ENCODE measurements at places on chromosomes 2 and 18.

GRCh38 chr2:216695401-216695821 lies at the start of gene IGFBP5:
IGFBP5 (minus strand) TSS chr2:216695549; CDS start chr2:216694775, 774 bp downstream.
- no peak for DNase-seq

GRCh38 chr18:73214970-73215369 lies 347.2 kb upstream of the NETO1 start:
- no peak for DNase-seq

GRCh38 chr2:17199741-17200140 lies 318.5 kb downstream of the RAD51AP2 start:
- no peak for DNase-seq

DNA sequence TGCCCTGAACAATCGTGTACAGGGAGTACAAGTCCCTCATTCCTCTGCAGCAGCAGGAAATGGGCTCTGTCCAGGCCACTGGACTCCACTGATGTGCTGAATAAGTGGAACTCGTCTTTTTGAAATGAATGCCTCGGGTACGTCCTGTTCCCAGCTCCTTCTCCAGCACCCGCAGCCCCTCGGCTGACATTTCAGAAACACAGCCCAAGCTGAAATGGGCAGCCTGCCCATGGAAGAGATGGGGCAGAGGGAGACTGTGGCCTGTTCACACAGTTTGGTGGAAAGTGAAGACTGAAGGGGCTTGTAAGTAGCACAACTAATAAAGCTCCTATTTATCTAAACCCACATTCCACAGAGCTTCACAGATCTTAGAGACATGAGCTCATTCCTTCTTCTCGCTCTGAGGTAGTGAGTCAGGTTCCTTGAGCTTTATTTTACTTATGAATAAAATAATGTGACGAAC lies 498.6 kb downstream of the TXNL1 start:
- DNase-seq: no peak

DNA sequence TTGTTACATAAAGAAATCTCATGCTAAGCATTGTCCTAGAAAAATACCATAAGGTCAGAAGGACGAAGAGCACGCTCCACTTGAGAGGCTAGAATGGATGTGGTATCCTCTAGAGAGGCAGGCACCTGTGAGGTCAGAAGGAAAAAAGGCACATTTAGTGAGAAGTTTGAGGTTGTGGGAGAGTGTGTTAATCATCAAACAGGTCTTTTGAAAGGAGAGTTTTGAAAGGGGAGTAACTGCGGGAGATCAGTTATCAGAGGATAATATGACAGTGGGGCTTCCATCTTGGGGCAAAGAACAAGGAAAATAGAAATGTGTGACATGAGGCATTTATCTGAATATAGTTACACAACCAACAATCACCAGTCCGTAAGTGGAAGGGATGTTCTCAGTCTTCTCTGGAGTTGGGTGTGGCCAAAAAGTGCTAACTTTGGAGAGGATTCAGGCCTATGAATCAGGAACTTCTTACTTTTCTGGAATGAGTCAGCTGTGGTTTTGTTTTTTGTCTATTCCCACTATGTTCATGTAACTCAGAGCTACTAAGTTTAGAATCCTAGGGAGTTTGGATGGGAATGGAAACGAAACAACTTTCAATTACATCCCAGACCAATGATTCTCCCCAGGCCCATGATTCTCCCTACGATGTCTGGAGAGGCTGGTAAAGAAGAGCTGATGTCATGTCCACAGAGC lies 451.4 kb upstream of the ST6GAL2 start:
- no peak for DNase-seq

GRCh38 chr2:137002896-137003295 lies 237.6 kb downstream of the THSD7B start:
- DNase-seq: no peak

DNA sequence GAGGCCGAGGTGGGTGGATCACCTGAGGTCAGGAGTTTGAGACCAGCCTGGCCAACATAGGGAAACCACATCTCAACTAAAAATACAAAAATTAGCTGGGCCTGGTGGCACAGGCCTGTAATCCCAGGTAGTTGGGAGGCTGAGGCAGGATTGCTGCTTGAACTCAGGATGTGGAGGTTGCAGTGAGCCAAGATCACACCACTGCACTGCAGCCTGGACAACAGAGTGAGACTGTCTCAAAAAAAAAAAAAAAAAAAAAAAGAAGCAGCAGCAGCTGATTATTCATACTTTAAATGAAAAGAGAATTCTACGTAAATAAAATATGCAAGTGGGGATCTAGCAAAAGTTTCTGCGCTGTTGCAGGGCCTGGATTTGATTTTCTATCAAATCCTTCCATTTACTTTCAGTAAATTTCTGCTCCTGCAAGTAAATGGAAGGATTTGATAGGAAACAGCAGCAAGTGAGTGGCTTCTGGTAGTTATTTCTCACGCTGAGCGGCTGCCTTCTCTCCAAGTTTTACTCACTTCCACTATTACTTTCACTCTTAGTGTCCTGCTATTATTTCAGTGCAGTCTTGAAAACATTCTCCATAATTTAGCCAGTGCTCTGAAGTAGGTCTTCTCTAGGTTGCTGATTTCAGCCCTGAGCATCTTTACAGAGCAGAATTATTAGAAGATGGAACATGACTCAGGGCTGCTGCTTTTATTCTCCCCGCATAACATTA lies 68.4 kb downstream of the SLC16A14 start:
- DNase-seq: no peak

GRCh38 chr18:76405681-76406356 lies 89.2 kb downstream of the ZNF516 start:
- DNase-seq: no peak

DNA sequence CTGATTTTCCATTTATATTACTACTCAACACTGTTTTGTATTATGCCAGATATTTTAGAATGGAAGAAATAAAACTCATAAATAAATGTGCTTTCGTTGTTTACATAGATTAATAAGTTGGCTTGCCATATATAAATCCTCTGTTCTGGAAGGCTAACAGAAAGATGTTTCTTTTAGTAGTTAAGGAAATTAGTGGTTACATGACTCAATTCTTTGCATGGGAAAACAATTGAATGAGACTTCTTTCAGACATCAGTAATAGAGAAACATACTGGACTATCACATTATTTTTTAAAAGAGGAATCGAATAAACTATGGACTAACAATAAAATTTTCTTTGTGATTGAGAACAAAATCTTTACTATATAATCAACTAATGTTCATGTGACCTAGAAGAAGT lies 336.5 kb downstream of the KCNS3 start:
- DNase-seq: no peak

DNA sequence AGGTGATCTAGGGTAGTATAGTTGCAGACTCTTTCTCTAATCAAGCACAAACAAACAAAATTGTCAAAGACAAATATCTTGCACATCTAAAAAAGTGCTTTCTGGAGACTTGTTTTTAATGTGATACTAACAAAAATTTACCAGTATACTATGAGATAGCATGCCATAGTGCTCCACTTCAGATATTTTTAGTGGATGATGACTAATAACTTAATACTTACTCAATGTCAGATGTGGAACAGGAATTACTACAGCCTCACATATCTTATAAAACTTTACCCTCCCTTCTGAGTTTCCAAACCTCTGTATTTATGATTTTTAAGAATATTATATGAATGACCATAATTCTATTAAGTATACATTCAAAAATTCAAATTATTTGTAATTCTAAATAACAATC lies 1162.0 kb upstream of the SLC39A10 start:
- no peak for DNase-seq

GRCh38 chr2:71779774-71780105 lies 326.4 kb downstream of the DYSF start:
- no peak for DNase-seq

- DNase-seq: no peak
Measured at GRCh38 chr2:180125245-180125962, 118.3 kb upstream of the CWC22 start.

- no peak for DNase-seq
Measured at GRCh38 chr2:179664972-179665812, 196.2 kb downstream of the ZNF385B start.

DNA sequence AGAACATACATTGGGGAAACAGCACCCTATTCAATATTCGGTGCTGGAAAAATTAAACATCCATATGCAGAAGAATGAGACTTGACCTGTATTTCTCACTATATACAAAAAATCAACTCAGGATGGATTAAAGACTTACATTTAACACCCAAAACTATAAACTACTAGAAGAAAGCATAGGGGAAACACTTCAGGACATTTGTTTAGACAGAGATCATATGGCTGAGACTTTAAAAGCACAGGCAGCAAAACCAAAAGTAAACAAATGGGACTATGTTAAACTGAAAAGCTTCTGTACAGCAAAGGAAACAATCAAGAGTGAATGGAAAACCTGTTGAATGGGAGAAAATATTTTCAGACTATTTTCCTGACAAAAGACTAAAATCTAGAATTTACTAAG lies 1694.1 kb upstream of the CELF4 start:
- DNase-seq: no peak

DNA sequence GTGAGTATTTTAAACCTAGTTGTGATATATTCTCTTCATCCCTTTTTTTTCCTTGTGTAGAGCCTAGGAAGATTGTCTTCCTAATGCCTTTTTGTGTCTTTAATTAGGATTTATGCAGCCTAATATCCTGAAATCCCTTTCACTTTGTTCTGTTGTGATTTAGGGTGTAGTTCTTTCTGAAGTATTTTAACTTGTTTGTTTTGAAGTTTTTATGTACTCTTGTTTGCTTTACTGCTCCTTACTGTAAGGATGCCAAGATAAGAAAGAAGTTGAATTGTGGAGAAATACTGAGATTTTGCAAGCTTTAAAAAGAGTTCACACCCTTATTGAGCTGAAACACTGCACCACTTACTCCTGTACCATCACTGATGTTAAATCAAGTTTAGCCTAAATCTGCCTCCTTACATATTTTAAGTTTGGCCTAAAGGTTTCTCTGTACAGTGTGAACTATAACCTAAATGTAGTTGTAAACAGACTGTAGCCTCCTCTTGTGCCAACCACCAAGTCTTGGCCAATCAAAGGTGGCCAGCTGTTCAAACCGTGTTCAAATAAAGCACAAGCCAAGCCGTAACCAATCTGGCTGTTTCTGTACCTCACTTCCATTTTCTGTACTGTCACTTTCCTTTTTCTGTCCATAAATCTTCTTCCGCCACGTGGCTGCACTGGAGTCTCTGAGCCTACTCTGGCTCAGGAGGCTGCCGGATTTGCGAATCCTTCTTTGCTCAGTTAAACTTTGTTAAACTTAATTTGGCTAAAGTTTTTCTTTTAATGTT lies 17.7 kb upstream of the ACOXL start:
- no peak for DNase-seq

DNA sequence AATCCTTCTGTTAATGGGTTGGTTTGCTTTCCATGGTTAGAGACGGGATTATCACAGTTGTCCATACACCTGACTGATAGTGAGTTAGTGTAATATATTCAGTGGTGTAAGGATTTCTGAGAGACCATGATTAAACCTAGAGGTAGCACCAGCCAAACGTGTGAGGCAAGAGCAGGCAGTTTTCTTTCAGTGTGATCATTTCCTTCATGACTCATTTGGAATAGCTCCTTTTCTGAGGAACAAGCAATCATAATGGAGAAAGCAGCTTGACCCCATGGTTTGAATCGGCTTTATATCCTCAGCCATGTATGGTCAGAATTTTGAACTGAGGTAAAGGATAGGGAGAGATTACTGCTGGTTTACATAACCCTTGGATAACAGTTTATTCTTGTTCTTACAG lies 2.9 kb downstream of the MXD1 start:
- DNase-seq: no peak

DNA sequence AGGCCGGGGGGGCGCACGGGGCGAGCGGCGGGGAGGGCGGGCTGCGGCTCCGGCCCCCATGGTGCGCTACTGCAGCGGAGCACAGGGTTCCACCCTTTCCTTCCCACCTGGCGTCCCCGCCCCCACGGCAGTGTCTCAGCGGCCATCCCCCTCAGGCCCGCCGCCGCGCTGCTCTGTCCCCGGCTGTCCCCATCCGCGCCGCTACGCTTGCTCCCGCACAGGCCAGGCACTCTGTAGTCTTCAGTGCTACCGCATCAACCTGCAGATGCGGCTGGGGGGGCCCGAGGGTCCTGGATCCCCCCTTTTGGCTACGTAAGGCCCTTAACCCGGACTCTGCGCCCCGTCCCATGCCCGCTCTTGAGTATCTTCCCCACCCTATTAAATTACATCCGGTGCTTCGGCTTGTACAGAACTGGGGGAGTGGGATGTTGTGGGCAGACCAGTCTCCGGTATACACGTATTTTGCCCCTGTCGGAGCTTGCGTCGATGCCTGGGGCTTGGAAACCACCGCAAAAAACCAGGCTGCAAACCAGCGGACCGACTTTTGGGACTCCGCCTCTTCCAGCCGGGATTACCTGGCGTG lies 598 bp upstream of the WBP1 start:
- DNase-seq: peak; percentile 68

GRCh38 chr2:62450716-62451191 lies 55.2 kb downstream of the TMEM17 start:
- DNase-seq: no peak

DNA sequence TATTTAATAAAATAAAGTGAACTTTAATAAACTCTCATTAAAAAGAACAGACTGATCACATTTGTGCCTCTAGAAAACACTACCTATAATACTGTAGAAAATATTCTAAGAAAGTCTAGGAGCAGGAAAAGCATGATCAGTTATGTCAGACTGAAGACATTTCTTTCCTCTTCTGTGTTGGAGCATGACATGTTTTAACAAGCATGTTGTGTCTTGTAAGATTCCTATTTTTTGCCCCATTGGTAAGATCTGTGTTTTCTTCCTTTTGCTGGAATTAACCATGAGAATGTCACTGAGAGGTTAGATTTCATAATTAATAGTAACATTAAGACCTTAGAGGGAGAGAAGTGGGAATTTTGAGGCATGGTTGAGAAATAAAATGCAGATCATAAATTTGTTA lies 27.7 kb downstream of the LAMA3 start:
- DNase-seq: no peak

GRCh38 chr2:178863130-178863855 lies 56.1 kb upstream of the TTN start:
- no peak for DNase-seq

- no peak for DNase-seq
Measured at GRCh38 chr2:77831060-77831459, 308.9 kb upstream of the LRRTM4 start.

DNA sequence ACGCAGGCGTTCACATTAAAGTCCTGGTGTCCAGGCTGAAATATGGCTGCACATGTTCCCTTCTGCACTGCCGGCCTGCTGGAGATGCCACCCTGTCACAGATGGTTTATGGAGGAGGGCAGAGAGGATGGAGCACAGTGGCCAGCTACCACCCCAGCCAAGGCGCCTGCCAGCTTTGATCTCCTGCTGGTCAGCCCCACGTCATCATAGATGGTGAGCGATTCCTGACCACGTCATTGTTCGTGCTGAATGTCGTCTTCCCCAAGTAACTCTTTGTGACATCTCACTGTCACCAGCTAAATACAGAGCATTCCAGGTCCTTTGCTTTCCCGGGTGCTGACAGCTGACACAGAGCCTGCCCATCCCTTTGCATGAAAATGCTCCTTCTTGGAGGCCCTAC lies 248.3 kb downstream of the TTC32 start:
- no peak for DNase-seq

DNA sequence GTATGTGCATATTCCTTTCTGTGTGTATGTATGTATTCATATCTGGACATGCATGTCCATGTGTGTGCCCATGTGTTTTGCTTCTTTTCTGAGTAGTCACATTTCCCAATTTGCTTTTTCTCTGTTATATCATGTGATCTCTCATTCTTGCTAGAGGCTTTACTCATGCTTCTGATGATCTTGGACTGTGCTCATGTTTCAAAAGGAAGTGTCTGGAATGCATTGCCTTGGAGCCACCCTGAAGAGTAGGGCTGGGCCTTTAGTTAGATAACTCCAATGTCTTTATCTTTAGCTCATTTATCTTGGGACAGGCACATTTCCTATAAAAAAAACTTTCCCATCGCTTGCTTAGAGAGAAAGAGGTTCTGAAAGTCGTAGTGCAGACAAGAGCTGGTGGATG lies 859.2 kb downstream of the CNTNAP5 start:
- no peak for DNase-seq

All from activated CD4-positive, CD25-positive, alpha-beta regulatory T cell (primary cell).